ENCODE measurements at places on chromosomes 11 and 22.
A peak's percentile ranks its signal among the peaks of the same experiment; 100 is the strongest.

- DNase-seq: peak; percentile 89
Observed at GRCh38 chr11:64384981-64385944, 26.3 kb downstream of the RPS6KA4 start.

DNA sequence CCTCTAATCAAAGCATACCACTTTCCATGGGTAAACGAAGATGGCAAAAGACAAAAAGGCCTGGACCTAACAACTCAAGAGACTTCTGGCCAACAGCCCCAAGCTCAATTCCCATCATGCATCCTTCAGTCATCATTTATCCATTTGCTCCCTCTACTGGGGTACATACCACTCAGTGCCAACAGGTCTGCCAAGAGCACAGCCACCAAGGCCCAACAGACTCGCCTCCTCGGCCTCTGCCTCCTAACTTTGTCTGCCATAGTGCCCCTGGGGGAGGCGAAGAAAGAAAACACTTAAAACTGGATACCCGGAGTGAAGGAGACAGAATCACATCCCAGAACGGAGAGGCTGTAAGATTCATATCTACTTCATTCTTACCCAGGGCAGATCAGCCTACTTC, 1.1 kb downstream of the HYOU1 start:
- DNase-seq: no peak

- no peak for DNase-seq
Observed at GRCh38 chr22:47847131-47847890, 1084.9 kb downstream of the TBC1D22A start.

- DNase-seq: no peak
Observed at GRCh38 chr11:8959546-8960166, 4.6 kb downstream of the TMEM9B start.

DNA sequence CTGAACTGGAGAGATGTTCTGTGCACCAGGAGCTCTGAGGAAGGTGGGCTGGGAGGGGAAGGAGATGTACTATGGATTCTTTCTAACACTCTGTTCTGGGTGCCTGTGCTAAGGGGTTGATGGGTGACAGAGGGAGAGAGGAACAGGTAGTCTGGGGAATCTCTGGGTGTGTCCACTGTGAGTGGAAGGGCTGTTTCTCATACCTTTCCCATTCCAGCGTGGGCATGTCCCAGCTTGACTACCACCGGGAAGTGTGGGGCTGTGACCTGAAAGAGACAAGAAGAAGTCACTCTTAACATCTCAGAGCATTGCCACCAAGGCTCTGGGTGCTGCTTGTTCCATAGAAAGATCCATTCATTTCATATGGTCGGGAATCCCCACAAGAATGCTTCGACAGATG, 121.9 kb downstream of the FBXO7 start:
- no peak for DNase-seq

GRCh38 chr11:134658481-134659225, 246.6 kb upstream of the B3GAT1 start:
- no peak for DNase-seq

DNA sequence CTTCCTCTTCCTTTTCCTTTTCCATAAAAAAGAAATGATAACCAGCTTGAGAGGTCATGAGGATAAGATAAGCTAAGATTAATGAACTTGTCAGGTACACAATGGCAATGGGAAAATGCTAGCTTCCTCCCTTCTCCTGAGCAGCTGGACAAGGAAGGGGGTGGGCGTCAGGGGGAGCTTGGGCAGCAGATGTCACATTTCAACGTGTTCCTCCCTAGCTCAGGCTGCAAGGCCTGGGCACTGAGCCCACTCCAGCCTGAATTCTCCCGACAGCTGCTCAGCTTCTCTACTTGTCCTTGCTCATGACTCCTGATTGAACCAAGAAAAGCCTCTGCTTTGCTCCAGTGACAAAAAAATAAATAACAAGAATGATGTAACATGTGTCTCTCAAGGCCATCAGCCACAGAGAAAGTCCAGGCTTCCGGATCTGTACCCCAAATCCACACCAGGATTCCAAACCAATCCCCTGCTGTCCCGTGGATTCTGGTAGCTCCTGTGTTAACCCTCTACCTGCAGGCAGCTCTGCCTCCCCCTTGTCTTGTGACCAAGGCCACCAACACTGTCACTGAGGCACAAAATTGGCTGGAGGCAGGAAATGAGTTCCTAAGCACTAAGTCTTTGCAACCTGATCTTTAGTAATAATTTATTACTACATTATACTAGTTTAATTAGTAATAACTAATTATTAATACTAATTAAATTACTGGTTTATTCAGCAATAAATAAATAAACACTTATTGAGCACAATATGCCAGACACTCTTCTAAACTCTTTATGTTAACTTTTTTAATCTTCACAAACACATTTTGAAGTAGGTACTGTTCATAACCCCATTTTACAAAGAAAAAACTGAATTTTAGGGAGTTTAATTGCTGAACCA, 146.5 kb downstream of the CCDC34 start:
- no peak for DNase-seq

- no peak for DNase-seq
Observed at GRCh38 chr11:34706709-34707461, 86.0 kb downstream of the EHF start.

DNA sequence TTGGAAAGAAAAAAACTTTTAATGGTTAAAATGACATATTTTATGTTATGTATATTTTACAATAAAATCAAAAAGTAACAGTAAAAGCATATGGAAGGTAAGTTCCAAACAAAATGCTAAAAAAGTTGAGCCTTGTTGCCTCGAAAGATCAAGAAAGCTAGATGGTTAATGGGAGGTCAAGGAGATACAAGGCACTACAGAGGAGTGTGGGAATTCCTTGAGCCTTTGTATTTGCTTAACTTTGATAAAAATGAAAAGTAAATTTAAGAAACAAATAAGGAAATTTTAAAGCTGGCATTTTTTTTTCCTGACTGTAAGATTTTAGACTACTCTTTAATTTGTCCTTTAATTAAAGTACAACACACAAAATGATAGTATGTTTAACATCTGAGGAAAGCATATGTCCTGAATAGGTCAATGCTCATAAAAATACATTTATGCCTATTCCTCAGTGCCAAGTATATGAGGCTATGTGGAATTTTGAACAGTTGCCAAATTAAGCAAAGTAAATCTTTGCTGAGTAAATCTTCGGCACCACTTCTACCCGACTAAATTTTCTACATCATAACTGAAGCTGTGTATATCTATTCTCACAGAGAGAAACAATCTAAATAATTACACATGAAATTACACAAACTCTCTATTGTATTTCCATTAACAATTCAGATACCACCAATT, 108.8 kb downstream of the TTC28 start:
- no peak for DNase-seq

- no peak for DNase-seq
Observed at GRCh38 chr11:34308049-34308912, 49.5 kb downstream of the ABTB2 start.

DNA sequence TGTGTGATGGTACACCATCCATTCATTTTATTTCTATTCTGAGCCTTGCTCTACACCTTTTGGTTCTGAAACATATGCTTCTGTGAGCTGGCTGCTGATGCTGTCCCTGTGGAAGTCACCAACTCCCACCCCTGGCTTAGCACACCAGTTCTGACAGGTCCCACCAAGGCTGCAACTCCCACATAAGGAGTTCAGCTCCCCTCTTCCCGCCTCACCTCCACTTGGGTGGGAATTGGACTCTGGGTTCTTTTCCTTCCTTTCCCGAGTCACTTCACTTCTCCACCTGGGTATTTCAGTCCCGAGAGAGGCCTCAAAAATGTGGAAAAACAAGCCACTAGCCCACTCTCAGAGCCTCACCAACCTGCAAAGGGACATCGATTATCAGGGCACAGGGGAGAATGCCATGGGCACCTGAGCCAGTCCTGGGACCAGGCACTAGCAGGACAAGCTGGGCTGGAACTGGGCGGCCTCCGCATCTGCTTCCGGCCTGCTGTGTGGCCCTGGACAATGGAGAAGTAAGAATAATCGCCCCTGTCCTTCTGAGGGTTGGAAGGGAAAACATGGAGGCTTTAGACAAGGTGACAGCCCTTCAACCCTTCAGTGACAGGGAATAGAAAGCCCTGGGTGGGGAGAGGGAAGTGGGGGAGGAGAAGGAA, 80.1 kb downstream of the IGLL1 start:
- DNase-seq: no peak

DNA sequence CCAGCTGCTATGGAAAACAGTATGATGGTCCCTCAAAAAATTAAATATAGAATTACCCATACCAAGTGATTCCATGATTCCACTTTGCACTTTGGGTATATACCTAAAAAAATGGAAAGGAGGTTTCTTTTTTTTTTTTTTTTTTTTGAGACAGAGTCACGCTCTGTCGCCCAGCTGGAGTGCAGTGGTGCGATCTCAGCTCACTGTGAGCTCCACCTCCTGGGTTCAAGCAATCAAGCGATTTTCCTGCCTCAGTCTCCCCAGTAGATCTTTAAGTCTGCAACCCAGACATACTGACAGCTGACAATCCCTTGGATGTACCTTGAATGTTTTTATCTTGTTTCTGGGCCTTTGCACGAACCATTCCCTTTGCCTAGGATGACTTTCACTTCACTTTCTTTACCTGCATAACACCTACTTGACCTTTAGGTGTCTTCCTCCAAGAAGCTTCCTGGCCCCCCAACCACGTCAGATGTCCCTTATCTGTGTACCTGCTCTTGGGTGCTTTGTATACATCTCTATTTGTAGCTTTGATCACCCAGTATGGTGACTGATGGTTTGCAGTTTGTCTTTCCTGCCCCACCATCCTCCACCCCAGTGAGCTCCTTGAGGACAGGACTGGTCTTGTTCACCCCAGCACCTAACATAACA, 11.6 kb downstream of the UCP3 start:
- DNase-seq: no peak

GRCh38 chr22:29139965-29140782, 65.5 kb upstream of the EMID1 start:
- DNase-seq: no peak

DNA sequence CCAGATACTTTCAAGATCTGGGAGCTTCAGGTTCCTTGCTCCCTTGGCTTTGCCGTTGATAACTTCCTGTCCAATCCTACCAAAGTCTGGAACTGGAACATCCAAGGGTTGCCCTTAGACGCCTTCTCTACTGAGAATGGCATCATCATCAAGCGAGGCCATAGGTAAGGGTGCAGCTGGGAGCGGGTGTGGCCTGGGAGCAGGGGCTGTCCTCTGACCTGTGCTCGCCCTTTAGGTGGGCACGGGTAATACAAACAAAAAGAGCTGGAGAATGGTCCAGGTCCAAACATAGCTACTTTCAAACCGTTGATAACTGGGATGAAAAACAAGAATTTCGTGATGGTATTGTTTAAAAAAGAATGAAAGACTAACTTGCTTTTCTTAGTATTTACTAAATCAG, 25.0 kb downstream of the CASP12 start:
- no peak for DNase-seq

Data from cerebellar nuclear complex (tissue), 1 donor.